AG10803 (cell line): ENCODE measurements at places on chromosomes 1 and 21.

GRCh38 chr1:208047476-208047934 lies 136.6 kb upstream of the CD34 start:
- peak; percentile 61 for DNase-seq

DNA sequence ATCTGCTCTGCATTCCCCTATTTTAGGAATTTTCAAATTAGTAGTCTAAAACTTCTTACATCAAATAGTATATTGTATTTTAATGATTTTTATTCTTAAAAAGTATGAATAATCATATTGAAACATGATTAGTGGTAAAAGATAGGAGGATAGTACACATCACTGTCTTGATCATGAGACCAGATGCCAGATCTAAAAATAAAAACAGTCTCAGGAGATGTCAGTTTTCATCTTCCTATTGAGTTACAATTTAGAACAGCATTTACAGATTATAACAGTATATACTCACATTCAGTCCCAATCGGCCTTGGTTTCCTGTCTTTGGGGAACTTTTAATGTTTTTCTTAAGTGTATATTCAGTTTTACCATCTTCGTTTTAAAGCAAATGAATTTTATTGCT lies 95.9 kb downstream of the USP25 start:
- DNase-seq, result no peak

- no peak for DNase-seq
Measured at GRCh38 chr1:184049836-184050468, 1.6 kb upstream of the TSEN15 start.

- peak; percentile 39 for DNase-seq
Measured at GRCh38 chr1:119778886-119779560, 10.3 kb upstream of the HMGCS2 start.

DNA sequence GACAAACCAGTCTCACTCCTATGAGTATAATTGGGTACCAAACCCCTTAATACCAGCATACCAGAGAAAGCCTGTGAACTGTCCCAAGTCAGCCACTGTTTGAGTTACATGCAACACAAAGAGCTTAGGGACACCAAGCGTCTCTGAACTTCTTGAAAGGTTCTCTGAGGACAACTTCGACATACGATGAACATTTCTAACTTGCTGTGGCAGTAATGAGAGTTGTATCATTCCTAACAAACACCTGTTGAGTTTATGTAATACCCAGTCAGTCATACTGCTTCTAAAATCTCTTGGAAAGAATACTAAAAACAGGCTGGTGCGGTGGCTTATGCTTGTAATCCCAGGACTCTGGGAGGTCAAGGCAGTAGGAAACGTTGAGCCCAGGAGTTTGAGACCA lies 18.4 kb downstream of the CCT8 start:
- DNase-seq, result no peak

DNA sequence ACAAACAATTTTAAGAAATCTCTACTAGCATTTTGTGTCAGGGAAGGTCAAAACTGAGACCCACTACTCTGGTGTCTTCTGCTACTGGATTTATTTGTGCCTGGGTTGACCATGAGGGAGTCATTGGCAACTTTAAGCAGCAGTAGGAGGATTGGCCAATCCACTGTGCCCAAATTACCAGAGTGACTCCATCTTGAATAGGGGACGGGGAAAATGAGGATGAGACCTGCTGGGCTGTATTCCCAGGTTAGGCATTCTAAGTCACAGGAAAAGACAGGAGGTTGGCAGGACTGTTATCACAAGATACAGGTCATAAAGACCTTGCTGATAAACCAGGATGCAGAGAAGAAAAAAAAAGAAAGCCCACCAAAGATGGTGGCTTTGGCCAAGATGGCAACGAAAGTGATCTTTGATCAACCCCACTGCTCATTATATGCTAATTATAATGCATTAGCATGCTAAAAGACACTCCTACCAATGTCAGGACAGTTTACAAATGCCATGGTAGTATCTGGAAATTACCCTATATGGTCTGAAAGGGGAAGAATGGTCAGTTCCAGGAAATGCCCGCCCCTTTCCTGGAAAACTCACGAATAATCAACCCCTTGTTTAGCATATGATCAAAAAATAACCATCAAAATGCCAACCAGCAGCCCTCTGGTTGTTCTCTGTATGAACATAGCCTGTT lies 200.9 kb downstream of the LTN1 start:
- no peak for DNase-seq

GRCh38 chr1:2983706-2984398 lies 37.4 kb upstream of the ACTRT2 start:
- no peak for DNase-seq

GRCh38 chr1:18884419-18884717 lies 18.0 kb downstream of the ALDH4A1 start:
- DNase-seq, result no peak

DNA sequence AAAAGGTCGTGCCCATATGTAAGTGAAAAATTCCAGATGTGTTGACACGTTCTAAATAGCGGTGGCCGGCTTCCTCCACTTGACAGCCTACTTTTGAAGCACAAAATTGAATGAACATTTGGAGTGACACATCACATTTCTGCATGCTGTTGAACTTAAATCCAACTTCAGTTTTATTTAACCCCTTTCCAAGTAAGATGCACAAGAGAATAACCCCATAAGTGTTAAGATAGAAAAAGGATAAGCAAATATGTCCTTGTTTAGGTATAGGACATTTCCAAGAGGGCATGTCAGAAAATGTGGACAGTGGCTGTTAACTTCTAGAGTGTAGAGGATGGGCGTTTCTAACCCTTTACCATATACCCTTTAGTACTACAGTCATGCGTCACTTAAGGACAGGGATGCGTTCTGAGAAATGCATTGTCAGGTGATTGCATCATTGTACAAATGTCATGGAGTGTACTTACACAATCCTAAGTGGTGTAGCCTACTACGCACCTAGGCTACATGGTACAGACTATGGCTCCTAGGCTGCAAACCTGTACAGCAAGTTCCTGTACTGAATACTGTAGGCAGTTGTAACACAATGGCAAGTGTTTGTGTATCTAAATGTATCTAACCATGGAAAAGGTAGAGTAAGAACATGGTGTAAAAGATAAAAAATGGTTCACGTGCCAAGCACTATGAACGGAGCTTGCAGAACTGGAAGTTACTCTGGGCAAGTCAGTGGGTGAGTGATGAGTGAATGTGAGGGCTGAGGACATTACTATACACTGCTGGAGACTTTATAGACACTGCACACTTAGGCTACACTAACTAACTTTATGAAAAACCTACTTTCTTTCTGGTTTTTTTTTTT lies 9.3 kb upstream of the FAM89A start:
- no peak for DNase-seq

DNA sequence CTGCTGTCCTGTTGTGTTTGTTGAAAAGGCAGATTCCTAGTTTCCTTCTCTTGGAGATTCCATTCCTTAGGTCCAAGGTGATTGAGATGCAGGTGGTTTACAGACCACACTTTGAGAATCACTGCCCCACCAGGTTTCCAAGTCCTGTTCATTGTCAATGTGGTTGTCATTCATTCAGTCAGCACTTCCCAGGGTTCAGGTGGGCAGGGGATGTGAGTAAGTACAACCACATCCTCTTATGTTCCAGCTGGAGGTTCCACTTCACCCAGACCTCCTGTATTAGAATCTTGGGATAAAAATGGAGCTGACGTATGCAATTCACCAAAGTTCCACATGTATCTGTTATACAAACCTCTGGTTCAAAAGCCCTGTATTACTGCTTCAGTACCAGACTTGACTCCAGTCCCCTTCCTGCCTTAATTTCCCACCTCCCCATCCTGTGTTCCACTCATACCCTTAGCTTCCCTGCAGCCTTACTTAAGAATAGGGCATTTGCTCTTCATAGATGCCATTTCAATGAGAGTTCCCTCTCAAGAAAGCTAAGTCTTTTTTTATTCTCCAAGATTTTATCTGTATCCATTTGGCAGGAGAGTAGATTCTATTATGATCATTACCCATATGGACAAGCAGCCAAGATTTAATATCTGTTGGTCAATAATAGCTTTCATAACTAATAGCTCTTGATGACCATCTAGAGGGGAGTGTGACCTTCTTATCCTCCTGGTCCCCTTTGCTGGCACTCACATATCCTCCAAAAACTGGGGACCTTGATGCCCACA lies 46.0 kb upstream of the CAMK1G start:
- DNase-seq, result no peak

- no peak for DNase-seq
Measured at GRCh38 chr1:208209896-208210589, 34.1 kb downstream of the PLXNA2 start.

DNA sequence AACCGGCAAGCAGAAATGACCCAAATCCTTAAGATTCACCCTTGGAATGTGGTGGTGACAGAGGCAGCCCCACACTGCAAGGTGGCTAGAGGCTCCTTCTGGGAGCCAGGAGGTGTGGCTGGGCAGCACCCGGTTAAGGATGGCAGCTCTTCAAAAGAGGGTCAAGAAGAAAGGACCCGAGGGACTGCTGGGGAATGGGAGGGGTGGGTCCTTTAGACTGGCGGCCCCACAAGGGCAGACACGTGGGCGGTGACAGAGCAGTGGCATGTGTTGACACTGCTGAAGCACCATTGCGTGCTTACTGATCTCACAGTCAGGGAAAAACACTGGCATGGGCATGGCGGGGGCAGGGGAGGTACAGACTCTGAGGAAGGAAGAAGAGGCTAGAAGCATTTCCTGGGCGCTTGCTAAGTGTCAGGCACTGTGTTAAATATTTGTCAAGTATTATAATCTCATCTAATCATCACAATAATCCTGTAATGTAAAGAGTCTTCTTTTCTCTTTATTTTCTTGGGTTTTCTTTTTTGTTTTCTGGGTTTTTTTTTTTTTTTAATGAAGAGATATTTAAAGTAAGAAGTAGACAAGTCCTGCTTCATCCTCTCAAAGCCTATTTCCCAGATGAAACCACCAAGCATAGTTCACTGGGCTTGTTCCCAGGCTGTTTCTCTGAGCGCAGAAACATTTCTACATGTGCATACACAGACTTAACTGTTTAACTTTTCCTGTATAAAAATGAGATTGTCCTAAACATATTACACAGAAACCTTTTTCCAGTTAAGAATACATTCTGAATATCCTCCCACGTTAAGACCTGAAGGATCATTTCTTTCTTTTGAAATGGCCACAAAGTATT lies 165.8 kb upstream of the EDN2 start:
- peak; percentile 61 for DNase-seq

- DNase-seq, result peak; percentile 37
Measured at GRCh38 chr1:89635825-89636815, 3.2 kb downstream of the LRRC8C start.

DNA sequence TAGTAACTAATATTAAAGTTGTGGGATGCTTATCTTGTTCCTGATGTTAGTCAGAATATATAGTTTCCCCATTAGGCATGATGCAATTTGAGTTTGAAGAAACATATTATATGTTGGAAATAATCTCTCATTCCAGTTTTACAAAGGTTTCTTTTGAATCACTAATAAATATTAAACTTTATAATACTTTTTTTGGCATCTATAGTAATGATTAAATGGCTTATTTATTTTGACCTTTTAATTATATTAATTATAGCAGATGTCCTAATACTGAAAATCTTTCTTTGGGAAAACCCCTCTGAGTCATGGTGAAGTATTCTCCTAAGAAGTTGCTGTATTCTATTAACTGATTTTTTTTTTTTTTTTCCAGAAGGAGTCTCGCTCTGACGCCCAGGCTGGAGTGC lies 28.5 kb upstream of the PTGS2 start:
- no peak for DNase-seq

GRCh38 chr1:8402109-8402710 lies 84.3 kb downstream of the SLC45A1 start:
- no peak for DNase-seq

- DNase-seq, result no peak
Measured at GRCh38 chr1:71774705-71775104, 507.6 kb downstream of the NEGR1 start.

- DNase-seq, result no peak
Measured at GRCh38 chr1:203995228-203995627, 77.7 kb upstream of the SOX13 start.

GRCh38 chr1:229344139-229344538 lies 1.3 kb upstream of the CCSAP start:
- DNase-seq, result no peak

GRCh38 chr1:228219245-228219961 lies 11.6 kb downstream of the OBSCN start:
- DNase-seq, result no peak

DNA sequence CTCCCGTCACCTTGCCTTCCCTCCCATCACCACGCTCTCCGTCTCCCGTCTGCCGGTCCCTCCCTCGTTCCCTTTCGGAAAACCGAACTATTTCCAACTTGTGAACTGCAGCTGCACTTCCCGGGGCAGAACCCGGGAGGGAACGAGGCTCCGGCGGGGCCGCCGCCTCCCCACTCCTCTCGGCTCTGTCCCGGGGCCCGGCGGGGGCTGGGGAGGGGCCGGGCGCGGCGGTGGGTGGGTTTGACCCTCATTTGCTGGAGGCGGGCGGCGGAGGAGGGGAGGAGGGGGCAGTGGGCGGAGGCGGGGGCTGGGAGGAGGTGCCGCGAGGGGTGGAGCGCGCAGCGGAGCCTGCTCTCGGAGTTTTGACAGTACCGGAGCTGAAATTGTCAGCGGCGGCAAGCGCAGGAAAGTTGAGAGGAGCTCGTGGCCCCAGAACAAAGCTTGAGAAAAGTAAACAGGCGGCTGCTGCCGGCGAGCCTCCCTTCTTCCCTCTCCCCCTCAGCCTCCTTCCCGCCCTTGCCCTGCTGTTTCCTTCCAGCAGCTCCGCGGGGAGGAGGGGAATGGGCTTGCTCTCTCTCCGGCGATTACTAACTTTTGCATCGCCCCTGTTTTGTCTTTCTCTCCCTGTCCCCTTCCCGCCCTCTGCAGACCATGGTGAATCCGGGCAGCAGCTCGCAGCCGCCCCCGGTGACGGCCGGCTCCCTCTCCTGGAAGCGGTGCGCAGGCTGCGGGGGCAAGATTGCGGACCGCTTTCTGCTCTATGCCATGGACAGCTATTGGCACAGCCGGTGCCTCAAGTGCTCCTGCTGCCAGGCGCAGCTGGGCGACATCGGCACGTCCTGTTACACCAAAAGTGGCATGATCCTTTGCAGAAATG lies 2.9 kb downstream of the LMO4 start:
- peak; percentile 34 for DNase-seq

DNA sequence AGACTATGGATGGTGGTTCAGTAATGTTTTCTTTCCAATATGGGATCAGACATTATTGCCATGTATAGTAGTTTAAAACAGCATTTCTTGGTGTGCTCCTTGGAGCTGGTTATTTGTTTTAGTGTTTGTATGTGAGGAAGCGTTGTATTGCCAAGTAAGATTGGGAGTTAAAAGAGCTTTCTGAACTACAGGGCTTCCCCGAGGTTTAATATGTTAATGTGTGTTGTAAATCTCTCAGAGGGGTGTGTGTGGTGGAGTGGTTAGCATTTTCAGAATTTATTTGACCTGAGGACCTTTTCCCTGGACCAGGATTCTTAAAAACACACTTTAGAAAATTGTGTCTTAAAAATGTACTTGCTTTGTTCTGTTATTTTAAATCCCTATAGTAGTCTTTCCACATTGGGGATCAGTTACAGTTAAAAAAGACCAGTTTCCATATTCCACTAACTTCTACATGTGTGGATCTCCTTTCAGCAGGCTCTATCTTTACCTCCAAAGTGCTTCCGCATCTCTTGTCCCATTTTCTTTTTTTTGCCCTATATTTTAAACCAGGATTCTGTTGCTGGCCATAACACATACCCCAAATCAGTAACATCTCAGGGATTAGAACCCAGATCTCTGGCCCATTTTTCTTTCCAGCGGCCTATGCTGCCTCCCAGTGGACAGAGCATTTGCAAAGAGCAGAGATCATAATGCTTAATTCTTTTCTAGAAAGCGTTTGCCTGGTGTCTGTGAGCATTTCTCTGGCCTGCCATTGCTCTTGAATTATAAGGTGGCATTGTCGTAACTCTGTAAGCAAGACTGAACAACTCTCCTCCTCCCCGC lies 58.6 kb downstream of the PBX1 start:
- no peak for DNase-seq
